ENCODE measurements at places on chromosomes 2 and 18. TPM values are rescaled to one million over a fixed set of nuclear protein-coding genes. Genes with fewer than 3 reads are reported as not detected.

- DNase-seq: no peak
These were observed 28.8 kb downstream of the SLC40A1 start for GRCh38 chr2:189551808-189552207.

Gene QPCT
- 13.2 TPM for polyA plus RNA-seq

DNA sequence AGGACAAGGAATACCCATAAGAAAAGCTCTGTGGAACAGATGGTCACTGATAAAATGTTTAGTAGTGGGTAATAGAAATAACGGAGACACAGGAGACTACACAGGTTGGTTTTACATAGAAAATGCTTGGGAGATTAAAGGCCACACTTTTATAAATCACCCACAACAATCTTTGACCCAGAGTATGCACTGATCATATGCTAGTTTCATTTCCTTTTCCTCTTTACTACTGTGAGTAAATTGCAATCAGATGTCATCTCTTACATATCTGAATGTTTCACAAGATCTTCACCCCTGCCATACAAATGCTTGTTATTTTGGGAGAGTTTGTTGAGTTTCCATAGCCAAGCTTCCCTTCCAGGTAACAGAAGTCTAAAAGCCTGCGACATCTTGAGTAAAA lies 978.4 kb upstream of the KLHL29 start:
- no peak for DNase-seq

- no peak for DNase-seq
These were observed 331.9 kb downstream of the CDH19 start for GRCh38 chr18:66271962-66272361.

GRCh38 chr18:71754246-71754645 lies 789.9 kb downstream of the CBLN2 start:
- DNase-seq: no peak

All from left kidney (tissue), 8 donors.